ENCODE measurements at places on chromosomes 5 and 9.

DNA sequence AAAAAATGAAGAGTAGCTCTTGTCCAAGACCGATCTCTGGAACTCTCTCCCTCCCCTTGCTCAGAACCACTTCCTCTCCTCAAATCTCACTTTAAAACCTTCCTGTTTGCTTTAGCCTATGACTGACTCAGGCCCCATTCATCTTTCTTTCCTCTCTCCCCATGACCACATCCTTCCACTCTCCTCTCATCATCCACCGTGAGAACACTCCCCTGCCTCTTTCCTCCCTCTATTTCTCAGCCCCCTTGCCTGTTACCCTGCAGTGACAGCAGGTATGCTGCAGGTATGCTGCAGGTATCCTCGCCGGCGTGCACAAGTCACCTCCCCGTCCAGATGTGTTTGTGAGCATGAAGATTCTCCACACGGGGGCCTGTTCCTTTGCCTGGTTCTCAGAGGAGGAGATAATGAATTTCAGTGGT lies 505.3 kb downstream of the CCDC171 start:
- H3K27me3 ChIP-seq, result no peaks in the 10 kb centered on the region
- H3K27ac ChIP-seq, result no peak overlapping the region
- peak; percentile 44 for DNase-seq
- no peaks in the 10 kb centered on the region for H3K4me1 ChIP-seq

- peak; percentile 34 for DNase-seq
- H3K4me3 ChIP-seq, result no peak overlapping the region
- H3K27ac ChIP-seq, result no peak overlapping the region
- H3K4me1 ChIP-seq, result peaks cover 26% of the 10 kb centered on the region
These were observed 72.3 kb downstream of the LMNB1 start for GRCh38 chr5:126849101-126849678.

- H3K27ac ChIP-seq, result no peak overlapping the region
- H3K27me3 ChIP-seq, result peaks cover 3% of the 10 kb centered on the region
- H3K4me1 ChIP-seq, result no peaks in the 10 kb centered on the region
- no peak overlapping the region for H3K4me3 ChIP-seq
These were observed 125.5 kb downstream of the MTX3 start for GRCh38 chr5:79865579-79865978.

DNA sequence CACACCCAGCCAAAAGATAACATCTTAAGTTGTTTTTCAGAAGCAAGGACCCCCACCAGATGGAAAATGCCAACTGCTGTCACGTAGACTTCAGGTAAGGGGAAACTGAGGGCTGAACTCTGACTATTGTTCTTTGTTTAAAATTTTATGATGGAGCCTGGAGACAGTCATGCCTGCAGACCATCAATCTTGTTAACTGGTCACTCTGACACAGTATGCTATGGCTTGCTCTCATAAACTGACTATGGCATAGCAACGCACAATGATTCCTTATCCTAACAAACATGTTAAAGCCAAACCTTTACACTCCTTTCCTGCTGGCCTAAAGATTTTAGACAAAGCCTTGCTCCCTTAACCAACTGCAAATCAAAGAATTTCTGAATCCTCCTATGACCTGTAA lies 43.6 kb upstream of the GOLM1 start:
- DNase-seq, result no peak
- no peak overlapping the region for H3K27ac ChIP-seq
- H3K27me3 ChIP-seq, result no peaks in the 10 kb centered on the region
- H3K4me3 ChIP-seq, result no peak overlapping the region

GRCh38 chr5:10454591-10455276 lies 13.1 kb downstream of the ROPN1L start:
- H3K27ac ChIP-seq, result no peak overlapping the region
- no peaks in the 10 kb centered on the region for H3K36me3 ChIP-seq
- peaks cover 3% of the 10 kb centered on the region for H3K4me1 ChIP-seq
- H3K27me3 ChIP-seq, result no peaks in the 10 kb centered on the region

Measured in endodermal cell (in vitro differentiated cells).